ENCODE measurements at places on chromosomes 7 and 10.

GRCh38 chr7:55177068-55177530 lies 158.3 kb downstream of the EGFR start:
- no peak for DNase-seq

- no peak for DNase-seq
Measured at GRCh38 chr7:131161103-131161502, 166.6 kb upstream of the MKLN1 start.

GRCh38 chr7:37128327-37129034 lies 320.2 kb downstream of the ELMO1 start:
- DNase-seq: no peak

DNA sequence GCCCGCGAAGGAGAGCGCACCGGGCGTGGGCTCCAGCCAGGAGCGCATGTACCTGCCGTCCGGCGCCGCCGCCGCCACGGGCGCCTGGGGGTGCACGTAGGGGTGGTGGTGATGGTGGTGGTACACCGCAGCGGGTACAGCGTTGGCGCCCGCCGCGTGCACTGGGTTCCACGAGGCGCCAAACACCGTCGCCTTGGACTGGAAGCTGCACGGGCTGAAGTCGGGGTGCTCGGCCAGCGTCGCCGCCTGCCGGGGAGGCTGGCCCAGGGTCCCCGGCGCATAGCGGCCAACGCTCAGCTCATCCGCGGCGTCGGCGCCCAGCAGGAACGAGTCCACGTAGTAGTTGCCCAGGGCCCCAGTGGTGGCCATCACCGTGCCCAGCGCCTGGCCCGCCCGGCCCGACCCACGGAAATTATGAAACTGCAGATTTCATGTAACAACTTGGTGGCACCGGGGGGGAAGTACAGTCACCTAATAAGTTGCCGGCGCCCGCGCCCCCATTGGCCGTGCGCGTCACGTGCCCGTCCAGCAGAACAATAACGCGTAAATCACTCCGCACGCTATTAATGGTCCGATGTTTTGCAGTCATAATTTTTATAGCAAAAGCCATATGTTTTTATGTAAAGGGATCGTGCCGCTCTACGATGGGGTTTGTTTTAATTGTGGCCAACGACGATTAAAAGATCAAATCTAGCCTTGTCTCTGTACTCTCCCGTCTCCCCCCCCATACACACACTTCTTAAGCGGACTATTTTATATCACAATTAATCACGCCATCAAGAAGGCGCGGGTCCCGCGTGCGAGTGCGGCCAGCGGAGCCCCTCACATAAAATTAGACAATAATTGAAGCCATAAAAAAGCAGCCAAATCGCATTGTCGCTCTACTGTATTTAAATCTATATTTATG lies at the start of gene HOXA9:
TSS of gene HOXA9 (minus strand) at position 449 of the 907 bp plus-strand sequence. CDS start at position 369, 80 bp downstream.
- no peak for DNase-seq

DNA sequence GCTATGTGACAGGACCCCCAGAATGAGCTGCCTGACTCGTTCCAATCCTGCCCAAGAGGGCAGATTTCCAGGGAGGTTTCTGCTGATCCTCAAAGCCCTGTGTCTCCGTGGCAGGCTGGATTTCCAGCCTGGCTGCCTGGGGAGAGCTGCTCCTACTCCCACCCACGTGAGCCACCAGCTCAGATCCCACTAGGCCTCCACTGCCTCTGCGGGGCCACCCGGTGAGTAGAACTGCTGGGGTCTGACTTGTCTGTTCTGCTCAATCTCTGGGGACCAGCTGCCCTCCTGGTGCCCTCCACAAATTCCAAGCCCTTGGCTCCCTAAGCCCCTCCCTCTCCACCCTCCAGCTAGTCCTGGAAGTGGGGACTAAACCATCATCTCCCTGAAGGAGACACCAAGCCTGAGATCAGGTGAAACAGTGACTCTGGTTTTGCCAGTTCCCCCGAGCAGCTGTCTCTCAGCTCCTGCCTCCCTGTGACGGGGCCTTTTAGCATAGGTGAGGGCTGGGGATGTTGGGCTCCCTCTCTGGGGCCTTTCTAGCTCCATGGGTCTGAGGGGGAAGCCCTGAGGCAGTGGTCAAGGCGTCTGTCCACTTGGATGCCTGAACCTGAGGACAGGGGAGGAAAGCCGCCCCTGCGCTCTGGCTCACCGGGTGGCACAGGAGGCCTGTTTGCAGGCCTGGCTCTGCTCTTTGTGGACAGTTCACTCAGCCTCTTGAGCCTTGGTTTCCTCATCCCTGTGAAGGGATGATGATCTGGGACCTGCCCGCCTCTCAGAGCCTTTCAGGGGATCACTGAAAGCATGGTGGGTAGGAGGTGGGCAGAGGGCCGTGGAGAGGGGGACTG lies 5.6 kb downstream of the FAM241B start:
- no peak for DNase-seq

- DNase-seq: no peak
Measured at GRCh38 chr7:51126813-51127617, 189.6 kb downstream of the COBL start.

DNA sequence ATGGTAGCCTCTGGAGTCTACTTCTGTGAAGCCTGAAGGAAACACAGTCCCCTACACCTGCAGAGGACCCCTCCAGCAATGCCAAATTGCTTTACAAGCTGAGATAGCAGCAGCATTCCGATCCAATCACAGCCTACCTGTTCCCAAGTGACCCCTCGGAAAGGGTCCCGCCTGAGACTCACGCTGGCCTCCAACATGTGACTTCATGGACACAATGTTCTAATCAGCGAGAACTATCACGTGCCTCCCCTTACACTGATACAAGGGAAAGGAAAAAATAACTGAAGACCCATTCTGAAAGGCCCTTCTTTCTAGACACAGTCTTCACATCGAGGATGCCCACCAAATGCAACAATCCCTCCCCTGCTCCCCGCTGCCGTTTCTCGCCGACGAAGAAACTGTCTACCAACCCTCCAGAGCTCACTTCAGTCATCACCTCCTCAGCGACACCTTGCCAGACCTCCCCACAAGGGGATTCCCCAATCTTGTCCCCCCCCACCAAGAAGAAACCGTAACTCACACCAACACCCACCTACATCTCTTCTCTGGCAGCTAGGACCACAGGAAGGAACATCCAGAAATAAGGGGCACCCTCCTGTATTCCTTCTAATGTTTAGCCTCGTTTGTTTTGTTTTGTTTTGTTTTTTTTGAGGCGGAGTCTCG lies 1.8 kb downstream of the SNX8 start:
- no peak for DNase-seq

- no peak for DNase-seq
Measured at GRCh38 chr10:81251457-81252115, 623.4 kb upstream of the NRG3 start.

DNA sequence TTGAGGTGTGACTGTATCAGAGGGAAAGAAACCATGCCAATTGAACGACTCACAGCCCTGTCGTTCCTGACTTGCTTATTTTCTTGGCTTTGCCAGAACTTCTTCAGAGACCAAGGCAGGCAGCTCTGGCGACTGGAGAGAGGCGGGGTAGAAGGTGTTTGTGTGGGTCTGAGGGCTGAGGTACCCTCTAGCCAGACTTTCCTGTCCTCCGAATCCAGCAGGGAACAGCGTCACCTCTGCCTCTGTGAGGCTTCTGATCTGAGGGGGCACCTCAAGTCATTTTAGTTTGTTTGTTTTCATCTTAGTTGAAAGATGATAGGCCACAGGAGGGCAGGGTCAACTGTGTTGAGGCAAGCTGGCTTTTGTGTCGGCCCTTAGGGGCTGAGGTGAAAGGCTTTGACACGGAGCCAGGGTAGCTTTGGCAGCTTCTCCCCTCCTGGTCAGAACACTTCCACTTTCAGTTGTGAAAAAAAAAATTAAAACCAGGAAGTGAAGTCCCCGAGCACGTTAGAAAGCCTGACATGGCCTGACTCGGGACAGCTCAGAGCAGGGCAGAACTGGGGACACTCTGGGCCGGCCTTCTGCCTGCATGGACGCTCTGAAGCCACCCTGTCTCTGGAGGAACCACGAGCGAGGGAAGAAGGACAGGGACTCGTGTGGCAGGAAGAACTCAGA lies 1.9 kb downstream of the ACSL5 start:
- DNase-seq: peak; percentile 27

GRCh38 chr7:38731215-38731614 lies 100.0 kb upstream of the AMPH start:
- no peak for DNase-seq

DNA sequence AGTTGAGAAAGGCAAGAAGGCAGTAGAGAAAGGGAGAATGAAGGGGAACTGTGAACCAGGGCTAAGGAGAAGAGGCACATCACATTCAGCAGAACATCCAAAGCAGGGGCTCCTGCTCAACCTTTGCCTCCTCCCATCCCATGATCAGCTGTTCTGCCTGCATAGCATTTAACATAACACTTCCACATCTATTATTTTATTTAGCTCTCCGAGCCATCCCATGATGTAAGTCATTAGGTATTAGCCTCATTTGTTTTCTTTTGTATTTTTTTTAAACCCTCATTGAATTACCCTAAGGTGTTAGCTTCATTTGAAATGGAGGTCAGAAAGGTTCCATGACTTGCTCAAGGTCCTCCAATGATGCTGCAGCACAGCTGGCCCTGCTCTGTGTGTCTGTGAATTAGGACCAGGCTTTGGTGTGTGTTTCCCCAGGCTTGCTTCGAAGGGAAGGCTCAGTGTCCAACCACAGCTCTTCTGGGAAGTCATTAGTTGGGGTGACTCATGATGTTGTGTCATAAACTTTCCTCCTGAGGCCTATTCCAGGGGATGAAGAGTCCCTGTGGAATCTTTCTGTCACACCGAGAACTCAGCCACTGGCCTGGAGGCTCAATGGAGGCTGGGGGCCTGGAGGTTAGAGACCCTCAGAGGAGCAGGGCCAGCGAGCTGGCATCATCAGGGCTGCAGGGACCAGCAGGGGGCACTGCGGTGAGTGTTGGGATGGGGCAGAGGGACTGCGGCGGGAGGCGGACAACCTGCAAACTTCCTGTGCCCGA lies 16.5 kb downstream of the NPFFR1 start:
- DNase-seq: no peak

- no peak for DNase-seq
Measured at GRCh38 chr10:84493361-84493760, 165.0 kb downstream of the CCSER2 start.

DNA sequence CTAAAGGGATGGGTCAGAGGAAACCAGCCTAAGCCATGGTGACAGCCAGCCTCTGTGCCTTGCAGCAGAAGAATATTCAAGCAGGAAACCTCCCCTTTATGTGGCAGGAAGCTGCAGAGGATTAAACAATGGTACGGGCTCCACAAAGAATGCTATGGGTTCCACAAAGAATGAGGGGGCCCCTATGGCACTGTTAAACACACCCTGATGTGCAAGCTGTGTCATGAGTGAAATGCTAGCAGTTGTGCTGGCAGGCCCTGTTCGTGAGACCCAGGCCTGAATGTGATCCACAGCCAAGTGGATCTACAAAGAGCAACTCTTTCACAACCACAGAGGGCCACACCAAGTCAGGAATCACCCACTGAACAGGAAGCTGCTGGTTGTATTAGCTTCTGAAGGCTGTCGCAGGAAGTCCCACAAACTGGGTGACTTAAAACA lies 68.9 kb downstream of the MYOF start:
- DNase-seq: peak; percentile 5

- DNase-seq: no peak
Measured at GRCh38 chr7:18212758-18213157, 185.1 kb upstream of the PRPS1L1 start.

DNA sequence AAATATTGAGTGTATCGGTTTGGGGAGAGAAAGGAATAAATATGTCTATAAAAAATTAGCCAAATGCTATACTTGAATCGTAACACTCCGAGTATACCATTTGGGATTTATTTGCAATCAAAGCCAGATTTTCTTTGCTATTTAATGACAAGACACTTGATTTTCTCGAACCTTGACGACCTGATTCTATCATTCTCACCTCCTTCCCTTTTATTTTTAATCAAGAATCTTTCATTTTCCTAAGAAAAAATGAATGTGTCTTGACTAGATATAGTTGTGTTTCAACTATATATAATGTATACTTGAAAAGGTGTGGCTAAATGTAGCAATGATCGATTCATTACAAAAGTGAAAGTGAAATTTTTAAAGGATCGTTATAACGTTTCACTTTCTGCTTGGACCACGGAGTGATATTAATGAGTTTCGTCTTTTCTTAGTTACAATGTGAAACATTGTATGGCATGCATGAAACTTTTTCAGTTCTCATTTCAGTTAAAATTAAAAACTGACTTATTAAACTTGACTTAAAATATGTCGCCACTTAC lies 562 bp downstream of the NUB1 start:
- DNase-seq: no peak

DNA sequence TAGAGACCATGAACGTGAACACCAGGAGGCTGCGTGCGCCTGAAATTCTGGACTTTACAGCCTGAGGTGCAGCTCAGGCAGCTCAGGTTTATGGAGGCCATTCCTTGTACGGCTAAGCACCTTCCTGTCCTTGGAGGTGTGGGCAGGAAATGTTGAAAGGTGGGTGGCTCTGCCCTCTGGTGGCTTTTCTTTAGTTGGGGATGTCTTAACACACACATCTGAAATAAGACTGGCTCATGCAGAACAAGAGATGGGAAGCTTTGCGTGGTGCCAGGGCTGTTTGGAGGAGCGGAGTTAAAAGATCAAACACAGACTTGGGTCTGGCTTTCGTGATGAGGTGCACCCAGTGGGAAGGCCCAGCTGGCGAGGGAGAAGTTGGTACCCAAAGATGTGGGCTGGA lies 64.1 kb downstream of the DOCK1 start:
- no peak for DNase-seq

All from activated CD4-positive, alpha-beta T cell treated with anti-CD3 and anti-CD28 coated beads, Interleukin-2, amount 50 U/mL, for 1 hour (primary cell).